ENCODE measurements at places on chromosomes 13 and 19.

GRCh38 chr13:108525827-108526226 is 103.6 kb upstream of the MYO16 start:
- no peak for DNase-seq

DNA sequence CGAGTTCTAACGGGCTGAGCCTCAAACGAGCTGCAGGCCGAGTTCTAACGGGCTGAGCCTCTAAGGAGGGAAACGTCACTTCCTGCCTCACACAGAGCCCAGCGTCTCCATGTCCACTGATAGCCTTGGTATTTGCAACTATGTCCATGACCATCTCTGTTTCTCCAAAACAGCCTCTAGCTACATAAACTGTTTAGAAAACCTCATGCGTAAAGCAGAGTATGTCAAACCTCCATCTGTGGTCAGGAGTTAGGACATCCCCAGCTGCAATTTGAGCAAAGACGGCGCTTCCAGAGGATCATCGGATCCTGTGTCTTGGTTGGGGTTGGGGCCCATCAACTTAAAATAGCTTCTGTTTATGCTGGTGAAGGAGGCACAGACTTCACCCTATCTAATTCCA is 20.8 kb downstream of the RASA3 start:
- no peak for DNase-seq

DNA sequence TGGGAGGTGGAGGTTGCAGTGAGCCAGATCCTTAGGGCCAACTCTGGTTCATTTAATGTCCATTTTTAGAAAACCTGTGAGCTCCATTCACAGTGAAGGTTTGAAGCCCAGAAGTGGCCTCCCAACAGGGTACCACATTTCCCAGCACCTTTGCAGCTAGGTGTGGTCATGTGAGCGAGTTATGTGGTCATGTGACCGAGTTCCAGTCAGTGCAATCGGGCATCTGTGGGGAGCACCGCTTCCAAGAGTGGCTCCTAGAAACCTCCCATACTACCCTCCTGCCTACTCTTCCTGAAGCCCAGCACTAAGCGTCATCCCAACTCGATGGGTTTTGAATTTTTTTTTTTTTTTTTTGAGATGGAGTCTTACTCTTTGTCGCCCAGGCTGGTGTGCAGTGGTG is 663 bp upstream of the PLA2G4C start:
- no peak for DNase-seq

- no peak for DNase-seq
Measured at GRCh38 chr13:112648966-112649690, 40.7 kb upstream of the ATP11A start.

GRCh38 chr13:91351980-91352379 is 4.5 kb downstream of the MIR17HG start:
- DNase-seq: no peak

- DNase-seq: no peak
Measured at GRCh38 chr13:36531746-36532486, 99.6 kb downstream of the CCNA1 start.

DNA sequence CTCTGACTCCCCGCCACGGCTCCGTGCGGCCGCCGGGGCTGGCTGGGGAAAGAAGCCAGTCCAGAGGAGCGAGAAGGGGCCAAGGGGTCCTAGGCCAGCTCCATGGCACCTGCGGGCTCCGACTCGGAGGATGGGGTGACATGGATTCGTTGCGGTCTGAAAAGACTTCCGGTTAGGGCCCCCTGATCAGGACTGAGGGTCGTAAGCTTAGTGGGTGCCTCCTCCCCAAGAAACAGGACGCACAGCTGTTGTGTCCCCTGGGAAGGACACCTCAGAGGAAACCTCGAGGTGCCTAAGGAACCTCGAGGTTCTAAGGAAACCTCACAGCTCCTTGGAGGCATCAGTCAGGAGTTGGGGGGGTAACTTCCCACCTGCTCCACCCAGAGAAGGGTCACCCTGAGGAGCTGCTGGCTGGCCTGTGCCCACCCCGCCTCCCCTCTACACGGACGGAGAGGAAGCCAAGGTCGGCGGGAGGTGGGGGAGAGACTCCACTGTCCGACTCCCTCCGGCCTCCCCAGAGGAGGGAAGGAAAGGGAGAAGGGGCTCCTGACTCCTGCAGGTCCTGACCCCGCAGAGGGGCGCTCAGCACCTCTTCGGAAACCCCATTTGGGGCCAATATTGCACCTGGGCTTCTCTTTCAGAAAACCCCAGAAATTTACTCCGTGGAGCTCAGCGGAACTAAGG is 855 bp downstream of the ATP12A start:
- no peak for DNase-seq

DNA sequence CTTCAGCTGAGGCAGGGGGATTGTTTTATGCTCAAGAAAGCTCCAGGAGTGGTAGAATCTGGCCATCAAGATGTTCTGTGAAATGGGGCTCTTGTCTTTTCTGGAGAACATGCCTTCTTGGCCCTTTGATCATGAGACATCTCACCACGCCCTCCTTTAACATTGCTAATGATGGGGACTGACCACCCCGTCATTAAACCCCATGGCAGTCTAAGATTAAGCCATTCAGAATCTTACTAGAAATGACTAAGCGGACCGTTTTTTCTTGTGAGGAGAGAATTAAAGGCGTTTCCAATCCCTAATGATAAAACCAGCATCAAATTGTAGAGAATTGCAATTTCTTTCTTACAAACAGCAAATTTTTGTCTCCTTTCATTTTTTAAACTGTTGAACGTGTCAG is 89.4 kb downstream of the COL4A2 start:
- DNase-seq: no peak

DNA sequence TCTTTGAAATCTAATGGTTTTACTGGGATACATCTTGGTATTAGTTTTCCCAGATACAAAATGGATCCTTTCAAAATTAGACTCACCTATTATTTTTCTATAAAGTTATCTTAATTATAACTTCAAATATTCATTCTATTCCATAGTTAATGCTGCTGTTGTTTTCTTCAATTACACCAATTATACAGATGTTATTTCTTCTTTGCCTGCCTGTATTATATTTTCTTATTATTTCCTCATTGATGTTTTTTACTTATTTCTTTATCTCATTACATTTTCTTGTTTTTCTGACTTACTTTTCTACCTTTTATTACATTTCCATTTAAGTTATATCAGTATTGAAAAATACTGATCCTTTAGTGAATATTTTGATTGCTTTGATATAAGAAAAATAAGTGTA is 40.9 kb downstream of the SPACA7 start:
- DNase-seq: no peak

- no peak for DNase-seq
Measured at GRCh38 chr13:80924596-80924995, 583.7 kb upstream of the SPRY2 start.

- no peak for DNase-seq
Measured at GRCh38 chr13:21684576-21684975, 13.7 kb downstream of the FGF9 start.

GRCh38 chr19:53884256-53884655 is 2.3 kb downstream of the PRKCG start:
- no peak for DNase-seq

DNA sequence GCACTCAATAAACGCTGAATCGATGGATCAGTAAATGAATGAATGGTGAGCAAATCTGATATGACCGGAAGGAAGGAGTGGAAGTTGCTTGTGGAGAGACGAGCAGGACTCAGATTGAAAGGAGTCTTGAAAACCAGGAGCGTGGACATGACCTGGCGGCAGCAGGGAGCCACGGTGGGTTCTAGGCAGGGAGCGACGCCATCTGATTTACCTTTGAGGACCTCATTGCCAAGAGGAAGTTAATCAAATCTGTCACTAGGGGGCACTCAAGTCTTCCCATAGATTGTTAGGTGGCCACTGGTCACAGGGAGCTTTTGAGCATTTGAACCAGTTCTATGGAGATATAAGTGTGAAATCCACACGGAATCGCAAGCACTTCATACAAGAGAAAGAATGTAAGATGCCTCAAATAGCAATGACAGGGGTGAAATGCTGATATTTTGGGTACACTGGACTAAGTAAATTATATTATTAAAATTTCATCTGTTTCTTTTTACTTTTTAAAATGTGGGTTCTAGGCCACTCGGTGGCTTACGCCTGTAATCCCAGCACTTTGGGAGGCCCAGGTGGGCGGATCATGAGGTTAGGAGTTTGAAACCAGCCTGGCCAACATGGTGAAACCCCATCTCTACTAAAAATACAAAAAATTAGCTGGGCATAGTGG is 9.2 kb upstream of the FBN3 start:
- DNase-seq: peak; percentile 70

GRCh38 chr19:38291855-38292254 is 12.2 kb upstream of the C19orf33 start:
- DNase-seq: no peak

DNA sequence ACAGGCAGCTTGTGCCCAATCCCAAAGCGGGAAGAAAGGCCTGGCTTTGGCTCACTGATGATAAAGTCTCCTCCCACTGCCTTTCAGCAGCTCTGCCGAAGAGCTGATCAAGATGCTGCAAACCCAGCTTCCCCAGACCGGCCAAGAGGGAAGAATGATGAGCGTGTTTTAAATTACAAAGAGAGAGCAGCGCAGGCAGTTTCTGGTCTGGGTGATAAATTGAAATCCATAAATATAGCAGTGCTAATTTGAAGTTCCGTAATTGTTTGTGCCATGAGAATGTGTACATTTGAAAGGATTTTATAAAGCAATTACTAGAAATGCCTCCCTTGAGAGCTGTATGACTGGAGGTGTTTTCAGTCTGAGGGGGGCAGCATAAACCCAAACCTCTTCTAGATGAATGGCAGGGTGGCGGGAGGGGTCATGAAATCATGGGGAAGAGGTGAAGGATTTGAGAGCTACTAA is 171.8 kb downstream of the STK24 start:
- DNase-seq: no peak

DNA sequence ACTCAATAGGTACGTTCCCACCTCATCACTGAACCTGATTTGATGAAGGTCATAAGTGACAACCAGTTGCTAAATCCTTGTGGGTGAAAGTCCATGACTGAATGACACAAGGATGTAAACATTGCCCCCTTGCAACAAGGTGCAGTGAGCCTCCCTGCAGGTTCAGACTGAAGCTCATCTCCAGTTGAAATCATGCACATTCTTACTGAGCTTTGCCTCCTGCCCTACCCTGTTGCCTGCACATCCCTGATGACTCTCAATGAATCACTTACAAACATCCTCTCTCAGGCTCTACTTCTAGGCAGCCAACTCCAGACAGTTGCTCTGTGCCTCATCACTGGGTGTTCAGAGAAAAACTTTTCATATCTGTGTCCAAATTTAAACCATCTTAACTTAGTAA is 42.5 kb upstream of the ARGLU1 start:
- DNase-seq: no peak

DNA sequence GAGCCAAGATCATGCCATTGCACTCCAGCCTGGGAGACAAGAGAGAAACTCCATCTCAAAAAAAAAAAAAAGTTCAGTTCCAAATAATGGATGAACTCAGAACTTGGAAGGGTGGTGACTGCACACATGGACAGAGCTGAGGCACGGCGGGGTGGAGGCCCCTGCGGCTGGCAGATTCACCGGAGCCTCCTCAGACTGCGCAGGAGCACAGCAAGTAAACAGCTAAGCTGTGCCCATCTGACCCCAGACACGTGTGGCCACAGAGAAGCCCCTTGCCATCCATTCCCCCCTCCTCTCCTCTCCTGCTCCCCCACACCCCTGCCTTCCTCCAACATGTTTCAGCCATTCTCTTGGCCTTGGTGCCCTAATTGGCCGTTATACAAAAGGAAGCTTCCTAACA is 15.6 kb upstream of the PROZ start:
- DNase-seq: no peak

DNA sequence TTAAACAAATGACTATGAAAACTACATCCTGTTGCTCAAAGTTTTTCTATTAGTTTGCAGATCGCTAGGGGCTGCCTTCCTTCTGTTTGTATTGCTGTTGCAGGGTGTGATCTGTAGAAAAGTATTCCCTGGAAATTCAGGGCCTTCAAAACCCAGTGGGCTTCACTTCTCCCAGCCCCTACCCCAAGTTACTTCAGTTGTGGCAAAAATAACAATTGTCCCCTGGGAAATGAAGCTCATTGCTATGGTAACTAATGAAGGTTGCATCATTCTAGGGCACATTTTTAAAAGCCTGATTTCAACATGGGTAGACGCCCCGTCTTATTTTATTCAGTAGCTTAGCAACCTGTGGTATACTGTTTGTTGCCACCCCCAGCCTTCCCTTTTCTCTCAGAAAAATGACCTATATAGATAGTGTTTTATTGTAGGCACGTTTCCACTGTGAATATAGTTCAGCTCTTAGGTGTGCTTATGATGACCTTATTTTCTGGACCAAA is 60.9 kb downstream of the WDFY2 start:
- DNase-seq: no peak

GRCh38 chr13:32031025-32031814 is at the start of gene FRY:
Gene FRY, plus strand, starts transcription at chr13:32031774. Its CDS starts 22 bp downstream, at chr13:32031796.
- DNase-seq: no peak

DNA sequence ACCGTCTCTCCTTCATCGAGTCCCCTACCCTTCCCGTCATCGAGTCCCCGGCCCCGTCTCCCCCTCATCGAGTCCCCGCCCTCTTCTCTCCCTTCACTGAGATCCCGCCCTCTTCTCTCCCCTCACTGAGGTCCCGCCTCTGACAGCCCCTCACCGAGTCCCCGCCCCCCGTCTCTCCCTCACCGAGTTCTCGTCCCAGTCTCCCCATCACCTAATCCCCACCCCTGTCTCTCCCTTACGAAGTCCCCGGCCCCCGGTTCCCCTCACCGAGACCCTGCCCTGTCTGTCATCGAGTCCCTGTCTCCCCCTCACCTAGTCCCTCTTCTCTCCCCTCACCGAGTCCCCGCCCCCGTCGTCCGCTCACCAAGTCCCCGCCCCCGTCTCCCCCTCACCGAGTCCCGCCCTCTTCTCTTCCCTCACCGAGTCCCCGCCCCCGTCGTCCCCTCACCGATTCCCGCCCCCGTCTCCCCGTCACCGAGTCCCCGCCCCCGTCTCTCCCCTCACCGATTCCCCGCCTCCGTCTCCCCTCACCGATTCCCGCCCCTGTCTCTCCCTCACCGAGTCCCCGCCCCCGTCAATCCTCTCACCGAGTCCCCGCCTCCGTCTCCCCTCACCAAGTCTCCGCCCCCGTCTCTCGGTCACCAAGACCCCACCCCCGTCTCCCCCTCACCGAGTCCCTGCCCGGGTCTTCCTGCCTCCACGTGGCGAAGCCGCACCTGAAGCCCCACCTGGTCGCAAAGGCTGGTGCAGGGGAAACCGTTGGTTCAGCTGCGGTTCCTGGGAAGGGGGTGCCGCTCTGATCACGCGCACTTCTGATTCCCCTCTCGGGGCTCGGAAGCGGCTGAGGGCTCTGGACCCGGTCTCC is 23.9 kb upstream of the ZNF846 start:
- DNase-seq: peak; percentile 78

DNA sequence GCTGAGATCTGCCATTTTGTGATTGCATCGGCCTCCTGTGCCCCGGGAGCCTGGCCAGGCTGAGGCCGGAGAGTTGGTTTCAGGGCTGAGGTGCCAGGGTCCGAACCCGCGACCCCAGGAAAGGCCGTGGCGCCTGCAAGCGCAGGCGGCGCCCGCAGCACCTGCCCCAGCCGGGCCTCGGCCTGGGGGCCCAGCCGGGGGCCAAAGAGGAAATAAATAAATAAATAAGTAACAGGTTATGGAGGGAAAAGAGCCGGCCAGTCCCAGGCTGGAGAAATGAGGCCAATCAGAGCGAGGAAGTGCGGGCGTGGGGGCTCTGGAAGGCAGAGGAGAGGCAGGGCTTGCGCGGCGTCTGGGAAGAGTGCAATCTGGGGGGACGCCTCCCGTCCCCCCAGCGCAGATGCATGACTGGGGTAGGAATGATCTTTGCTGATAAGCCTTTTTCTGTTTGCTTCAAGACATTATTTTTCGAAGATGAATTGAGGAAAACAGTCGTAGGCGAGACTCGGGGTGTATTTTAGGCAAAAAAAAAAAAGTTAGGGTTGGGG is 145.6 kb upstream of the ZNF536 start:
- DNase-seq: no peak

Data from GM12864 (cell line).